ENCODE measurements at places on chromosomes 2 and 18.

GRCh38 chr18:75208836-75209128, 157 bp downstream of the PTGR3 start:
- no peak for DNase-seq

DNA sequence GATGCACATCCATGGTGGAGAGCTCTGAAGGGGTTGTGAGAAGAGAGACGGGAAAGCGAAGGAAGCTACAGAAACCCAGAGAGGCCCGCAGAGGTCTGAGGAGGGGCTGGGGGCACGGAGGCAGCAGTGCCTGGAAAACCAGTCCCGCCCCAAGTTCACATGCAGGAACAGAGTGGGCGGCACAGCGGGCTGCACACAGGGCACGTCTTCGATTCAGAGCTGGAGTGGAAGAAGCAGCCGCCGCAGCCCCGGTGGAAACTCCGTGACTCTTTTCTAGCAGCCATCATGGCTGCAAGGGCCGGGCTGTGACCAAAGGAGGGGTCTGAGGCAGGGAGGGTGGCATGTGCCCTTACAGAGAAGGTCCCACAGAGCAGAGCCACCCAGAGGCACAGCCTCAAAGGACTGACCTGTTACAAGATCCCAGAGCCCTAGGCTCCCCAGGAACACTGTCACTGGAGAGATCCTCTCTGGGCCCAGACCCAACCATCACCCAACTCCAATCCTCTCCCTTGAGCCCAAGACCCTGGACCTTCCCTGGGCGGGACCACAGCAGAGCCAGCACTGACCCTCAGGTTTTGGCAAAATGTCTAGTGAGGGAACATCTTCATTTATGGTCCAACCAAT, 10.7 kb downstream of the PRKAG3 start:
- no peak for DNase-seq

DNA sequence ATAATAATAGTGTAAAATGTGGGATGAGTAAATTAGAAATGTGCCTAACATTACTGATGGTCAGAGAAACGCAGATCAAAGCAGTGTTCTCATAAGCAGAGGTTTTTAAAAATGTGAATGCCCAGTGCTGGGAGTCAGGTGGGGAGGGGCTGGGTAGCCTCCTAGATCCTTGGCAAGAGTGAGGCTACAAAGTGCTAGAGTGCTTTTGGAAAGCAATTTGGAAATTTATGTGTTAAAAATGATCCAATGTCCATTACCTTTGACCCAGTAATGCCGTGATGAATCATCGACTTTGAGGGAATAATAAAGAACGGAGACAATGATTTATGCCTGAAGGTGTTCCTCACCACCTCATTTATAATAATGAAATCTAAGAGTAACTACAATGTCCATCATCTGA, 44.9 kb upstream of the TWIST2 start:
- DNase-seq = no peak

DNA sequence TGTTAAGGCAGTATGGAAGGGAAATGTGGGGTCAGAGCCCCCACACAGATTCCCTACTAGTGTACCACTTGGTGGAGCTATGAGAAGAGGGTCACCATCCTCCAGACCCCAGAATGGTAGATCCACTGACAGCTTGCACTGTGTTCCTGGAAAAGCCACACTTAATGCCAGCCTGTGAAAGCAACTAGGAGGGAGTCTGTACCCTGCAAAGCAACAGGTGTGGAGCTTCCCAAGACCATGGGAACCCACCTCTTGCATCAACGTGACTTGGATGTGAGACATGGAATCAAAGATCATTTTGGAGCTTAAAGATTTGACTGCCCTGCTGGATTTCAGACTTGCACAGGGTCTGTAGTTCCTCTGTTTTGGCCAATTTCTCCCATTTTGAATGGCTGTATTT, 10.8 kb upstream of the SCN1A start:
- DNase-seq = no peak

- no peak for DNase-seq
These were observed 65.2 kb upstream of the ST8SIA5 start for GRCh38 chr18:46821856-46822711.

- DNase-seq = no peak
These were observed 49.8 kb downstream of the REV1 start for GRCh38 chr2:99439971-99440505.

GRCh38 chr18:70028734-70029133, 81.1 kb upstream of the CD226 start:
- no peak for DNase-seq

Data from activated CD4-positive, alpha-beta T cell treated with anti-CD3 and anti-CD28 coated beads for 48 hours (primary cell).